Stimulated activated CD8-positive, alpha-beta memory T cell treated with anti-CD3 and anti-CD28 coated beads, Interleukin-15, amount 100 ng/mL, for 4 hours (primary cell): ENCODE measurements at places on chromosomes 7 and 10.

- DNase-seq, result peak; percentile 55
Observed at GRCh38 chr10:5446390-5446926, 34.1 kb downstream of the NET1 start.

DNA sequence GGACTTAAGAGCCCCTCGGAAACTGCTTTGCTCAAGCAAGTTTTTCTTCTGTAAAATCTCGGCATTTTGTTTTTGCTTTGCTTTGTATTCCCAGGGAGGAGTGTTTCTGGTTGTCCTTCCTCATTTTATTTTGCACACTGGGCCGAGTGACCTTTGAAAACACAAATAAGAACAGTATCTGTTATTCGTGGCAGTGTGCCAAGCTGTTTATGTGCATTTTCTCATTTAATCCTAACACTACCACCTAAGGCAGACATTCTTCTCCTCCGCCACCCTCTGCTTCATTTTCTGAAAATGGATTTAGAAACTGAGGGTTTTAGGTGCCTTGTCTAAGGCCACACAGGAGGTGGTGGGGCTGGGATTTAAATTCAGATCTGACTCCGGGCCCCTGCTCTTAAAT lies 218.5 kb downstream of the TCF7L2 start:
- DNase-seq, result no peak

DNA sequence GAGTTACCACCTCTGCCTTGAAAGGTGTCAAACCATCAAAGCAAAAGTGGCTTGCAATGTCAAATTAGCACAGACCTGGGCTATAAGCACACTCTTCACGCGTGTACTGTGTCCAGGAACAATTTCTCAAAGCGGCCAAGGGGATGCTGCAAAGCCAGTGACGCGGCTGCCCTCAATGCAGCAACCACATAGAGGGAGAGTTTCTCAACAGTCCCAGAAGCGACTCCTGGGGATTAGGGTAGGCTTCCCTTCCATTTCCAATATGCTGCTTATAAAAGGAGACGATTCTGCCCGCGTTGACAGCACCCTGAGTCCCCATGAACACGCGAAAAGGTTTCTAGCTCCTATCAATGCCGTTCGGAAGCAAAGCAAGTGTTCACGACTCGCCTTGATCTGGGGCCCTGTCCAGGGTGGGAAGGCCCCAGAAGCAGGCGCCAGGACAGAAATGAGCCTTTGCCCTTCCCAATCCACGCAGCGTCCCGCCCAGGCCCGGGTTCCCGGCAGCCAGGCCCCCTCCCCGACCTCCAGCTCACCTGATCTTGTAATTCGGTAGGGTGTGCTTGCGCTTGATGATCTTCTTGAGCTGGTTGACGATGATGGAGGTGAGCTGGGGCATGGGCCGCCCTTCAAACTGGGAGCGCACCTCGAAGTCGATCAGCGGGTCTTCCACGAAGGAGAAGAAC lies 1.3 kb downstream of the PDZD8 start:
- no peak for DNase-seq

DNA sequence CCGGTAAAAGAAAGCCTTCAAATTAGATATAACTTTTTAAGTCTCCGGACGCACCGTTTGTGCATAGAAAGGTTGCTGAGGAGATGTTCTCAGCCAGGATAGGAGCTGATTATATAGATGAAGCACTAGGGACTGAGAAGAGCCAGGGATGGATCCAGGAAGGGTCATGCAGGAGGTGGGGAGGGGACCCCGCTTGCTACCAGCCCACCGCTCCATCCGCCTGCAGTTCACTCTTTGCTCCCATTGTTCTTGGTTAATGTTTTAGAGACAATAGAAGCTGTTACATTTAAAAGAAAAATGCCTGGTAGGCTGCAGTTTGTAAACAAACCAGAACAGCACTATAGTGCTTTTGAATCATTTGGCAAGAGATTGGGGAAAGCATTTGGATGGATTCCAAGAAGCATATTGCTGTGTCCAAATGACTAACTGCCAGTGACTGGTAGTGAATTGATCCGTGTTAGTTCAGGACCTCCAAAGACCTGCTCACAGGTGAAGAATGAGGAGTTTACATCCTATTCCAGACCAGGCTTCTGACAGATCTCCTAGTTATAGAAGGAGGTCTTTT lies 175.9 kb upstream of the TAC1 start:
- DNase-seq, result no peak

GRCh38 chr10:35452171-35452570 lies 115.9 kb downstream of the CCNY start:
- no peak for DNase-seq

GRCh38 chr7:102080019-102080433 lies 206.6 kb upstream of the SH2B2 start:
- no peak for DNase-seq

- no peak for DNase-seq
Observed at GRCh38 chr10:102682416-102682815, 31.8 kb downstream of the ARL3 start.

- DNase-seq, result no peak
Observed at GRCh38 chr10:116272440-116273283, at the start of gene GFRA1. GFRA1 (minus strand) TSS chr10:116273206; CDS start chr10:116272029, 1,177 bp downstream.

DNA sequence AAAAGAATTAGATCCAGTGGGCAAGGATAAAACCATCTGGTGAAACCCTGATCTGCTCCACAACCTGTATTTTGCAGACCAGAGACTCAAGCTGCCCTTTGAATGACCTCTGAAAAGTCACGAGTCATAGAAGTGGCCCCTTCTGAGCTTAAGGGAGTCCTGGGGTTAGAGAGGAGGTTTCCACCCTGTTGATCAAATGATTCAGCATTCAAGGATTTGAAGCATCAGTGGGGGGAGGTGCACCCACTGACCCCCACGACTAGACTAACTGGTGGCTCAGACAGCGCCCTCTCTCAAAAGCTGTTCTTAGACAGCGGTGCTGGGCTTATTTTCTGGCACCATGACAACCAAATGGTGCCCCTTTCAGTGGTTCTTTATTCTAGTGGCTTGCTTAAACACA lies 44.3 kb downstream of the PLCE1 start:
- DNase-seq, result no peak

- DNase-seq, result no peak
Observed at GRCh38 chr7:83947260-83947659, 247.3 kb downstream of the SEMA3A start.

- DNase-seq, result no peak
Observed at GRCh38 chr7:87416682-87417587, 58.5 kb downstream of the ABCB4 start.
